NCI-H1417 (cell line): ENCODE measurements at places on chromosomes 5 and 9.

DNA sequence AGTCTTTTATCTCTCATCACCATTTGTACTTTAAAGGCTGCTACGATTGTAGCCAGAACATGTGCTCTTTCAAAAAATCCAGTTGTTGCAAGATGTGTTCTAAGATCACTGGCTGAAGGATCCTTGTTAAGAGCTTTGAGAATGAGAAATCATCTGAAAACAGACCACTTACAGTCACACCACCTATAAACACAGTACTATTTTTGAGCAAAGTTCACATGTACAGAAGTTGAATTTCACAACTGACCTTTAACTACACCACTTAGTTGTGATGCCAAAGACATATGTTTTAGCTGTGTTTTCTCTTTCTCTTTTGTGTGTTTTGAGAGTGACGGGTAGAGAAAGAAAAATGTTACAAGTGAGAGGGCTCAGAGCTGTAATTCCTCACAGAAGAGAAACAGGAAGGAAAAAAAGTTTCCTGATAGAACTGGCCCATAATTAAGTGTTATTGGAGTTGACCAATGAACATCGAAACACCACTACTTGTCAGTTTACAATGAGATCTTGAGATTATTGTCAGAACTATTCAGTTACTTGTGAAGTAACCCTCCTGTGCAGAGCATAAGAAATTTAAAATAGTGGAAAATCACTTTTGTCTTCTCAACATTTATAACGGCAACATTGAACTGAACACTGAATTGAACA is 245.4 kb downstream of the MLLT3 start:
- no peak for DNase-seq

GRCh38 chr9:75369989-75370388 is 281.7 kb downstream of the OSTF1 start:
- DNase-seq: no peak

- DNase-seq: no peak
These were observed 118.2 kb downstream of the FRMD3 start for GRCh38 chr9:83419961-83420360.

GRCh38 chr9:105216440-105217178 is 27.8 kb upstream of the SLC44A1 start:
- DNase-seq: no peak

DNA sequence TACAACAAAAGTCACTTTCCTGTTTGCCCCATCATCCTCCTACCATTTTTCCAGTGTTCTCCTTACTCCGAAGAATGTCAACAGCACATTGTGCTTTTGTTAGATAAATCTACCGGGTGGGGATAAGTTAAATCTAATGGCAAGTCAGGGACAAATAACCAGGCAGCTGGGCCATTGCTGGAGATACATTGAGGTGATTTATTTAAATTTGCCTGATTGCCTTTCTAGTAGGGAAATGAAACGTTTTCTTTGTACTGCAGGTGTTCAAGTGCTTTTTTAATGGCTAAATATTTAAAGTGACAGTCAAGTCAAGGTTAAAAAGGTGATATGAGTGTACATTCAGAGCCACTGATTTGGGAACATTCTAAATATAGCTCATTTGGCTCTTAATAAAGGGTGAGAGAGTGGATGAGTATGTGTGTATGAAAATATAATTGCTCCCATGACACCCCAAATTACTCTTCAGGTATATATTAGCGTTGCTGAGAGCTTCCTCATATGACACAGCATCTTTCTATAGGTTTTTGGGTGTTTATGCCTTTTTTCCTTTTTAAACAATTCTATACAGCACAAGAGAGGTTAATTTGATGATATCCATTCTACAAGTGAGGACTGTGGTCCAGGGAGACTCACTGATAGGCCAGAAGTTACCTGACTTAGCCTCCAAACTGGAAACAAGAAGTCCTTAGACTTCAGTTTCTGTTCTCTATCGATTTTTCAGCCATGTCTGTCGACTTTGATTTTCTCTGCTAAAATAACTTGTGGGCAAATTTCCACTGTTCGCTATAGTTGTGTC is 51.9 kb downstream of the DMRT2 start:
- no peak for DNase-seq

- no peak for DNase-seq
These were observed 93.1 kb upstream of the S1PR3 start for GRCh38 chr9:88898039-88898720.

- DNase-seq: no peak
These were observed 51.3 kb downstream of the CRB2 start for GRCh38 chr9:123407217-123407851.

DNA sequence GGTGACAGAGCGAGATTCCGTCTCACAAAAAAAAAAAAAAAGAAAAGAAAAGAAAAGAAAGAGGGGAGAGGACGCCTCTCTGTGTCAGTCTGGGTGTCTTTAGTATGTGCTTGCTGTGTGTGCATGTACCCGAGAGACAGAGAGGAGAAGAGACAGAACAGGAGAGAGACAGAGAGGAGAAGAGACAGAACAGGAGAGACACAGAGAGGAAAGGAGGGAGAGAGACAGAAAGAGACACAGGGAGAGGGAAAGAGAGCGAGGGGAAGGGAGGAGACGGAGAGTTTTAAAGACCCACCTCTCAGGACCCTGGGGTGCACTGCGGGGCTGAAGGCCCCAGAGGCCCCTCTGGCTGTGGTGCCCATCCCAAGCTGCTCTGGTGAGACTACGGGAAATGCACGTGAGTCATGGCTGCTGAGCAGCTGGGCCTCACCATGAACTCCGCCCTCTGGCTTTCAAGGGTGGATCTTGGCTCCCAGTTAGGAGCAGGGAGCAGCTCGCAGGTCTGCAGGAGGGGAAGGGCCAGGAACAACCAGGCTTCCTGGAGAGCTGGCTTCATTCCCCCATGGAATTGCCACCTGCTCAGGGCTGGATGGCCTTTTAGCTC is 7.9 kb downstream of the SLC6A3 start:
- peak; percentile 71 for DNase-seq

GRCh38 chr5:149811453-149811852 is 81.3 kb downstream of the PPARGC1B start:
- DNase-seq: no peak

DNA sequence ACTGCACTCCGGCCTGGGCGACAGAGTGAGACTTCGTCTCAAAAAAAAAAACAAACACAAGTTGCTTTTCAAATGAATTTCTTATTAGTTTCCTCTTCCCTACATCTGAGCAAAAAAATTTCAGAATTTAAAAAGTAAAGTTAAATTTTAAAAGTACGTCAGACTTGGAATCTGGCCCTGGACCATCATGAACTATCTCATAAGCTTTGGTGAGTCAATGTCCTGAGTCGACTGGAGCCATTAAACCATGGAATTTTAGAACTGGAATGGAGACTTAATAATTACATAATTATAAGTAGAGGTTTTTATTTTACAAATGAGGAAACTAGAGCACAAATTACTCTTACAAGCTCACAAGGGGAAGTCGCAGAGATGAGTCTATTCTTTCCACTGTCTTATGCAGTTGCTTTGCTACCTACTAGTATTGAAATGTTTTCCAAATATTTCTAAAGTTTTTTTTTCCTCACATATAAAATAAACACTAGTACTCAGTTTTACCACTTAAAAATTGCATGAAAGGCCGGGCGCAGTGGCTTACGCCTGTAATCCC is 98.0 kb upstream of the ZNF608 start:
- no peak for DNase-seq

DNA sequence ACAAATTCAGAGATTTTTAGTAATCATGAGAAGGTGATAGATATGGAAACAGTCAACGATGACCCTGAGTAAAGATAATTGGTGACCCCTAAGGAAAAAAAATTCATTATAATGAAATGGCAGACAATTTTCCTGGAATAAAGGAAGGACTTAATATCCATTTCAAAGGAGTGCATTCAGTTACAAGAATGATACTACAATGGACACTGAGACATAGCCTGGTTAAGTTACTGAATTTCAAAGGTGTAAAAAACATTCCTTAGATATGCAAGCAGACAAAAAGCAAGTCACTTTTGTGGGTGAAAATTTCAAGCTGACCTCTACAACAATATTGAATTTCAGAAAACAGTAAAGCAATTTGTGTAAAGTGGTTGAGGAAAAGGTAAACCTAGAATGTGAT is 1012.5 kb upstream of the SEMA6A start:
- DNase-seq: no peak

DNA sequence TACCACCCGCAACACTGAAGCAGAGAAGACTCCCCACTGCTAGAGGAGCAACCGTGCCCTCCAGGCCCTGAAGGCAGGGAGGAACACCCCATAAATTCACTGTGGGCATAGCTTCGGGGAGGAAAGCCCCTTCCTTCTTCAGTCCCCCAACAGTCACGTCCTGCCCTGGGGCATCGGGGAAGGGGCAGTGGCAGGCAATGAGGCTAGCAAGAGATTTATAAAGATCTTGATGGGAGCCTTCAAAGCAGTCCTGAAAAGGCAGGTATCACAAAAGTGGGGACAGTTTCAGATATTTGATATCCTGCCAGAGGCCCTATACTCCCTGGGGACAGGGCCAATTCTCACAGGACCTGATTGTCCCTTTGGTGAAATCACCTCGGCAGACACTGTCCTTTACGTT is 16.9 kb upstream of the TRIM14 start:
- no peak for DNase-seq

DNA sequence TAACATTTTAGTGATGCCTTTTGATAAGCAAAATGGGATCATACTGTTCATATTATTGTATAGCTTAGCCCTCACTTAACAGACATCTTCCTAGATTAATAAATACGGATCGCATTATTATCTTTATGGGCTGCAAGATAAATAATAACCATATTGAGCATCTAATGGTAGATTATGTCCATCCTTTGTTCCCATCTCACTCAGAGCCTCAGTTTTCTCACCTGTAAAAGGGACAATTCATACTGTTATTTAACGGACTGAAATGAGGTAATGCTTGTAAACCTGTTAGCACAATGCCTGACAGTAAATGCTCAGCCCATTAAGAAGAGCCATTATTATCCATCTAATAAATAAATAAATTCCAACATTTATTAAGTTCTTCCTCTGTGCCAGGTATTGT is 3.0 kb upstream of the RPL26L1 start:
- no peak for DNase-seq

GRCh38 chr9:132946631-132947295 is 2.3 kb upstream of the TSC1 start:
- DNase-seq: no peak

DNA sequence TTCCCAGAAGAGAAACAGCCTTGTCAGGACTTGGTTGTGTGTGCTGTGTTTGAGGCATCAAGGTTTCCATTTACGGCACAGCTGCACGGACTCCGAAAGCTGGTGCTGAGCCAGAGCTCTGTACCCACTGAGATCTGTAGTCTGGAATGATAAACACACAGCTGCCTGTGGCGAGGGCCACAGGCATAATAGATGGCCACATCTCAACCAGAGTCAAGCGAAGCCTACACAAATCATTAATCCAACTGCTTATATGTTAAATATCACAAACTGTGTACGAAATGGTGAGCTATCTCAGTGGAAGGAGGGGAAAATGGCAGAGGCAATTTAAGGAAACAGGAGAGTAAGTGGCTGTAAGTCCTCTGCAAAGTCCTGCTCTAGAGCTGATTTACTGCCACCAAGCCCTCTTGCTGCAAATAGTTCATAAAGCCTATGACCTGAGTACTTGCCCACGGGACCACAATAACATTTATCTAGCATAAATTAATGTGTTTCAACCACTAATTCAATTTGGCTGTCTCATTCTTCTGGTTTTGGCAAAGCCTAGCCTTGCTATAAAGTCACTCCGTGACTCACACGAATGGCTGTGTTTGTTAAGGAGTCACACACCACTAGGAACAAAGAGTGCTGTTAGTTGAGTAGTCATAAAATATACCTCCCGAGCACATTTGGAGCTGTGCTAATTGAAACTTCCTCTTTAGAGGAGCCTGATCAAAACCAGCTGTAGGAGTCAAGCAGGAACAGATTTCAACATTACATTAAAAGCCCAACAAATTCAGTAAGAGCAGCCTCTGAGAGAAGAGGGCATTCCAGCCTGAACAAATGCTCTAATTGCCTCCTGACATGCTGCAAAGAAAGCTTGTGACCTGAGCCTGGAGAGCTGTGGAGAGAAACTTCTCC is 738.6 kb upstream of the ZNF608 start:
- peak; percentile 63 for DNase-seq

GRCh38 chr9:135864447-135865049 is 42.8 kb downstream of the CAMSAP1 start:
- DNase-seq: peak; percentile 25

- DNase-seq: peak; percentile 4
These were observed 41.9 kb upstream of the SAP30L start for GRCh38 chr5:154403776-154404387.
